ENCODE measurements at places on chromosomes 12 and 14.

- DNase-seq, result no peak
These were observed 230.4 kb downstream of the SSPN start for GRCh38 chr12:26425587-26426260.

- no peak for DNase-seq
These were observed 28.4 kb upstream of the CDKL1 start for GRCh38 chr14:50425105-50425504.

DNA sequence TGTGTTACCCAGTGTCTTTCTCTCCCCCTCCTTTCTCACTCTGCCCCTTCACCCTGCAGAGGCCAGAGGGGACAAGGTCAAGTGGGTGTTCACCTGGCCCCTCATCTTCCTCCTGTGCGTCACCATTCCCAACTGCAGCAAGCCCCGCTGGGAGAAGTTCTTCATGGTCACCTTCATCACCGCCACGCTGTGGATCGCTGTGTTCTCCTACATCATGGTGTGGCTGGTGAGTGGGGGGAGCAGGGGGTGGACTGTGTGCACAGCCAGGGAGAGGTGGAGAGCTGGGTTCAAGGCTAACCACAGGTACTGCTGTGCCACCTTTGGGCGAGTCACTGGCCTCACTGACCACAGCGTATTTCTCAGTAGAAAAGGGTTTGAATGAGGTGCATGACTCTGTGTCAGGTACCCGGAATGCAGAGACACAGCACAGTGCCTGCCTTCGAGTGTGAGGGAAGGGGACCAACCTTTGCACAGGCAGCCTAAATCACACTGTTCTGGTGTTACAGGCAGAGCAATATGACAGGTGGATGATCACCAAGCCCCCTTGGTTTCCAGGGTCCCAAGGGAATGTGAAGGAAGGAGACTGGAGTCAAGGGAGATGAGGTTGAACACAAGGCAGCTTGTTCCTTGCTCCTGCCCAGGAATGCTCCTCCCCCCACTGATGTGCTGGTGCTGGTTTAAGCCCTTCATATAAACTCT is 30.8 kb upstream of the RIN3 start:
- no peak for DNase-seq

DNA sequence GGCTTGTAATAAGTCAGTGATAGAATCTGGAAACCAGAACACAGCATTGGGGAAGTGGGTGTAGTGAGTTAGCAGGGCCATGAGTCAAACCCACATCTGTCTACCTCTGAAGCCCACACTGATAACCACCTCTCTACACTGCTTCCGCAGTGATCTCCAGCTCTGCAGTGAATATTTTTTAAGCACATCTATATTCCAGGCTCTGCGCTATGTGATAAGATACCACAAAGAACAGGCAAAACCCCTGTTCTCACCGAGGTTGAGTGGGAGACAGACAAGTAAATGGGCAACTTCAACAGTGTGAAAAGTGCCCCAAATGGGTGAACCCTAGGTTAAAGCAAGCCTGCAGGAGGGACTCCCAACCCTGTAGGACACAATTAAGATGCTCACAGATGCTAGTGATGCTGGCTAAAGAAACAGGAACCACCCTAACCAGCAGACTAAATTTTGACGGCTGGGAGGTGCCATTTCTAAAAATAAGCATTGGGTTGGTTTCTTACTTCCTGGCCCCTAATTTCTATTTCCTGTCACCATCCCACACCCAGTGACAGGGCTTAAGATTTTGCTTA is 375.0 kb downstream of the DPF3 start:
- no peak for DNase-seq

- peak; percentile 80 for DNase-seq
These were observed 624 bp upstream of the PLEKHD1 start for GRCh38 chr14:69483765-69484443.

- DNase-seq, result no peak
These were observed 22.7 kb downstream of the NOC4L start for GRCh38 chr12:132166801-132167591.

DNA sequence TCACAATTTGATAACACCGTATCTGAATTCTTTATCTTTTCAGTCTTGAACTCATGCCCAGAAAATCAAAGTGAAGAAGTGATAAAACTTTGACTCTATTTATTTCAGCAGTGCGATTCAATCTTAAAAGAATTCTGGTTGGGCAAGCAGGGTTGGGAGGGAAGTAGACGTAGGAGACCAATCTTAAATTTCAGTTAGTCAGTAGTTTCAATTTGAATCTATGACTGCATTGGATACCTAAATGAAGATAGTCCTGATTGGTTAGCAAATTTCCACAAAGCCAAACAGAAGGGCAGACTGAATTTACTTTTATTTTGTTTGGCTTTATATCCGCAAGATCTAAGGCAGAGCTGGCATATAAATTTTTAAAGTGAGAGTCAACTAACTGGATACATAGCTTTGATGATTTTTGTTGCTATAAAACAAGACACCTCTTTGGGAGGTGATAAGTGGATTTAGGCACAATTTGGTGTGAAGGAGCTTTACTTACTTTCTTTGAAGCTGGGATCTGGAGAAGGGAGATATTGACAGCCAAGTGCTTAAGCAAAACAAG is 2.6 kb downstream of the ACSS3 start:
- DNase-seq, result no peak

DNA sequence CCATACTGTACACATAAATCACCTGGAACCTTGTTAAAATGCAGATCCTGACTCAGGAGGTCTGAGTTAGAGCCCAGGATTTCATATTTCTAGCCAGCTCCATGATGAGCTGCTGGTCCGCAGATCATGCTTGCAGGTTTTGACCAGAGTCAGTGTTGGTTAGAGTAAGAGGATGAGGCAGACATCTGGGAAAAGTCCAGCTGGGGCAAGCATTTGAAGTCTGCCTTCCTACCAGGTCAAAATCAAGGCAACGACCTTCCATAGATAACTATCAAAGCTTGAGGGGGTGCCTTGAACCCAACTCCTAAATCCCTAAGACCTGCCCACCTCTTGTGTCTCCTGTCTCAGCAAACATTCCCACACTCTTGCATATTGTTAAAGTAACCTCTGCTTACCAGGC is 9.2 kb downstream of the OAS2 start:
- DNase-seq, result no peak

DNA sequence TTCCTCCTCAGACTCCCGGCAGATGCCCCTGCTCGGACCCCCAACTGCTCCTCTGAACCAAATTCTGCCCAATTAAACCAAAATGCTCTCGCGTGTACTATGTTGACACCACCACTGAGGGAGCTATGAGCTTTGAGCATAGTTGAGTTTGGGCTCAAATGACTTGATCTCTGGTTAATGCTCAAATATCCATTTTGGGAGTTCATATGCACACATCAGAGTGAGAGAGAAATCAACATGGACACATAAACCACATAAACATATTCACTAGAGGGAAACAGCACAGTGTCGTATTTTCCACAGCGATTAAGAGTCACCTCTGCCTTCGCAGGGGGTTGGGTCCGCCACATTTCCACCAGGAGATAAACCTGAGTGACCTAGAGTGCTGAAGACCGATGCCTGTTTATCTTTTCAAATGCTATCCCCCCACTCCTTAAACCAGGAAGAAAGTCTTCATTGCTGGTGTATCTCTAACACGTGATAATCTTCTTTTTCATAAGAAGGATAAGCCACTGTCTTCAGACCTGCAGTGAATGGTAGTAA is 59.4 kb upstream of the FOXN3 start:
- no peak for DNase-seq

DNA sequence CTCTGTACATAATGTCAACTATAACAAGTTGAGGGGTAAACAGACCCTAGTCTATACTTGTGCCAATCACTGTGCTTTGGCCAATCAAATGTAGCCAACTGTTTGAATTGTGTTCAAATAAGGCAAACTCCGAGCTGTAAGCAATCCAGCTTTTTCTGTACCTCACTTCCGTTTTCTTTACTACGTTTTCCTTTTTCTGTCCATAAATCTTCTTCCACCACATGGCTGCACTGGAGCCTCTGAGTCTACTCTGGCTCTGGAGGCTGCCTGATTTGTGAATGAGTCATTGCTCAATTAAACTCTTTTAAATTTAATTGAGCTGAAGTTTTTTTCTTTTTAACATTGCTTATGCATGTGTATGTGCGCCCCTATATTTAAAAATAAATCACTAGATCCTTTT is 29.7 kb downstream of the CLEC1A start:
- DNase-seq, result no peak

- no peak for DNase-seq
These were observed 9.1 kb downstream of the TMED10 start for GRCh38 chr14:75167325-75167724.

DNA sequence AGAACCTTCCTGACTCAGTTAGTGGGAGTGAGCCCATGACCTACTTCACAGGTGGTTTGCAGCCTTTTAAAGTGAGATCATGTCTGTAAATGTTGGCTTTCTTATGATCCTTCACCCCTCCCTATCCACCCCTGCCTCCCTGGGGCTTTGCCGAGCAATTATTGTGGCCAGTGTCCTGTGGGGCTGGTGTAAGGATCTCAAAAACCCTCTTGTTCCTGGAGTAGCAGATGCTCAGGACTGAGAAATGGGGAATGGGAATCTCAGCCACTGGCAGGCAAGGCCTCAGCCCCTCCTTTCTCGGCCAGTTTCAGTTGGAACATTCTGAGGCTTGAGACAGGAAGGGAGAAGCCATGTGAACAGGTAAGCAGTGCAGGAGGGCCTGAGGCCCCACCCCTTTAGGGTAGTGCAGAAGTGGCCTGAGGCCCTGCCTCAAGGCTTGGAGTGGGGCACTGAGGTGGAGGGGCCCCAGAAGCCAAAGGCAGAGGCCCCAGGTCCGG is 53.8 kb downstream of the PLEKHG3 start:
- peak; percentile 42 for DNase-seq

GRCh38 chr14:95069547-95069946 is 87.8 kb downstream of the DICER1 start:
- no peak for DNase-seq

- DNase-seq, result no peak
These were observed 359.6 kb downstream of the BMP4 start for GRCh38 chr14:53596853-53597525.

- DNase-seq, result no peak
These were observed 657.6 kb downstream of the MED13L start for GRCh38 chr12:115619889-115620288.

DNA sequence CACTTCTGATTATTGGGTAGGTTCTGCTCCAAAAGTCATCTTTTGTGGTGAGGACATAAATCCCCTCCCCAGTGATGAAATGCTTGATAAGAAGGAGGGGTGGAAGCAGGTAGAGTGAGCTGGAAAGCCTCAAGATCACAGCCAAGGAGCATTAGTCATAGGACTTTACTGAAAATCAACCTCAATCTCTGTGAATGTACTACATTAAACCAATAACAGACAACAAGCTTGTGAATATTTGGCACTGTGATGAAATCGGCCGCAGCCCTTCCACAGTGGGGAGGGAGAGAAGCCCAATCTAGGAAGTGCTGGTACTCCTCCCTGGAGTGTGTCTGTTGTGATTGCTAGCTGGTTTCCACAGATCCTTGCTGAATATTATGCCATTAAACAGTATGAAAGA is 41.2 kb upstream of the PTCSC3 start:
- no peak for DNase-seq

- DNase-seq, result no peak
These were observed 173.3 kb upstream of the RASSF8 start for GRCh38 chr12:25785134-25785533.

- DNase-seq, result no peak
These were observed 111.0 kb upstream of the LRIG3 start for GRCh38 chr12:59031313-59031712.

DNA sequence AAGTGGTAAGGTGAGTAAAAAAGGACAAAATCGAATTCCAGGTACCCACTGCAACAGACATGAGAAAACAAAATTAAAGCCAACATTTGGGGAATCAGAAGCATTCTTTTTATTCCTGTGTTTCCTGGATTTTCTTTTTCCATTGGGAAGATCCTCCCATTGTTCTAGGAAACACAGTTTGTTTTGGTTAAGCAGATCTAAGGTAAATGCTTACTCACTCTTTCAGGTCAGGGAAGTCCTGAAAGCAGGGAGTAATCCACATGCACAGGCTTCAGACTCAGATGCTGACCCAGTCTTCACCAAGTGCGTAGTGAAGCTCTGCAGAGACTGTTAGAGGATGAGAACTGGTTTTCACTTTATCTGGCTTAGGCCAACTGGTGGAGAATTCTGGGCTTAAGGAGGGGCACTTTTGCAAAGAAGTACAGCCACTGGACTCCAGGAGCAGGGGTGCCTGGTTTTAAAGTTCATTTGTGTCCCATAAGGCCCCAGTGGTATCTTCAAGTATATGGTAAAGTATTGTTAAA is 57.7 kb downstream of the RPAP3 start:
- no peak for DNase-seq

DNA sequence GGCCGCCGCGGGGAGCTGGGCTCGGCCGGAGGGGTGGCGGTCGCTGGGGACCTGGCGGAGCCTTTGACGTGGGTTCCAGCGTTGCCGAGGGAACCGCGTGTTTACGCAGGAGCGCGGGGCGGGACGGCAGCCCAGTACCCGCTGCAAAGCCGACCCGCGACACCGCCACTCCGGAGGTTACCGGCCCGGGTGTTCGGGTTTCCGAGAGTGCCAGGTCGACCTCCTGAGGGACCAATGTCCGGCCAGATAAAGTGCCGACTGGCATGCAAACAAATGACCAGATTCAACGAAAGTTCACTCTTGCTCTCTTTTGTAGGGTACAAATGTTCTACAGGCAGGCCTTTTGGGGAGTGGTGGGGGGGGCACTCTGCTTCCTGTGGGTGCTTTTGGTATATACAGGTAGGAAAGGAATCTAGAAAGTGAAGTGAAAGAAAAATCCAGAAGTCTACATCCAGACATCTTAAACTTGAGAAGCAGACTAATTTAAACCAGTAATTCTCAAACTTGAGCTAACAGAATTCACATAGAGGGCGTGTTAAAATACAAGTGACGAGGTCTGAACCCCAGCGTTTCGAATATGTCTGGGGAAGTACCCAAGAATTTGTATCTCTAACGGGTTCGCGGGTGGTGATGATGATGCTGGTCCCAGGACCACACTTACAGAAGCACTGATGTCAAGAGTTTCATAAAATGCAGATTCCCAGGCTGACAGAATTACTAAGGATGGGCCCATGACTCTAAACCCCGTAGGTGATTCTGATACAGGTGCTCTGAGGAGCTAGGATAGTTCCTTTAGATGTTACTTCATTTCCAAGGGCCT is at the start of gene GPR135:
Gene GPR135 (minus strand): TSS at position 65 of the 820 bp plus-strand sequence. CDS start 154 bp downstream, outside the sequence.
- DNase-seq, result no peak

DNA sequence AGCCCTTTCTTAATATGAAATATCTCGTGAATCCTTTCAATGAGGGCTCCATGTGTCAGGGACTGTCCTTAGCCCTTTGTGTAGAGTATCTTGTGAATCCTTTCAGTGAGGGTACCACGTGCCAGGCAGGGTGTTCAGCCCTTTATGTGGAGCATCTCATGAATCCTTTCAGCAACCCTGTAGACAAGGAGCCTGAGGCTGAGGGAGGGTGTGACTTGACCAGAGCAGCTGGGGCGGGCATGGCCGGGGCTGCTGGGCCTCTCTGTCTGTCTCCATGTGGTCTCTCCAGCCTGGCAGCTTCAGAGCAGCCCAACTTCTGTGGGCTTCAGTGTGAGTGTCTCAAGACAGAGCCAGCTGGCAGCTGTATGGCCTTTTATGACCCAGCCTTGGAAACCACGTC is 140.2 kb downstream of the AACS start:
- no peak for DNase-seq

DNA sequence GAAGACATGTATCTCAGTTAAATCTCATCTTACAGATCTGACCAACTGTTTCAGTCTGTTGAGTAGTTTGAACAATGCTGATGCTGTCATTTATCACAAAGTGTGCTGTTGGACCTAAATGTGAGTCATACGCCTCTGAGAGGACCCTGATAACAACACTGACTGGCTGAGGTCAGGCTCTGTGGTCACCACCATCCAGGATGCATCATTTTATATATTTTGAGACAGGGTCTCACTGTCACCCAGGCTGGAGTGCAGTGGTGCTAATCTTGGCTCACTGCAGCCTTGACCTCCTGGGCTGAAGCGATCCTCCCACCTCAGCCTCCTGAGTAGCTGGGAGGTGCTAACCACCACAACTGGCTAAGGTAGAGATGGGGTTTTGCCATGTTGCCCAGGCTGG is 181.0 kb upstream of the RGS6 start:
- DNase-seq, result no peak
